ENCODE measurements at places on chromosomes 1 and 21. TPM values are rescaled to one million over a fixed set of nuclear protein-coding genes. Genes with fewer than 3 reads are reported as not detected.
A peak's percentile ranks its signal among the peaks of the same experiment; 100 is the strongest.

DNA sequence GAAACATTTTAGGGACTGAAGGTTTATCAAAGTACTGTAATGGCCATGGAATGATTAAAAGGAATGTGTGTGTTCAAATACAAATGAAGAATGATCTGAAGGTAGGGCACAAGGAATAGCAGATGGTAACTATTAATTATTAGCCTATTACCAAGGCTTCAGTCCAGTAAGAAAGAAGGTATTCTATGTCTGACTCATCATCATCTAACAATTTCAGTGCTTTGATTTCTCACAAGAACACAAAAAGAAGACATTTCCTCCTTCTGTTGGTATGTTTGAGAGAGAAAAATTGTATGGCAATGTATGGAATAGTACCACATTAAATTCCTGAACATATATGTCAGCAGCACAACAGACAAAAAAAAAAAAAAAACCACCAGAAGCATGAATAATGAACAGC lies 57.5 kb downstream of the TYW3 start:
- no peak overlapping the region for H3K27ac ChIP-seq
- no peaks in the 10 kb centered on the region for H3K27me3 ChIP-seq
- H3K4me1 ChIP-seq: no peaks in the 10 kb centered on the region

Gene PGLYRP3
- total RNA-seq: not detected

GRCh38 chr1:198917226-198917625 lies 278.4 kb downstream of the PTPRC start:
- H3K27ac ChIP-seq: no peak overlapping the region
- H3K4me1 ChIP-seq: peaks cover 47% of the 10 kb centered on the region
- DNase-seq: no peak

GRCh38 chr1:219123036-219123435 lies 50.6 kb upstream of the LYPLAL1 start:
- no peaks in the 10 kb centered on the region for H3K4me1 ChIP-seq
- no peak overlapping the region for H3K27ac ChIP-seq
- no peaks in the 10 kb centered on the region for H3K27me3 ChIP-seq
- DNase-seq: no peak

Gene EXTL1
- total RNA-seq: not detected

GRCh38 chr21:44681861-44682579 lies at the start of gene KRTAP12-1:
KRTAP12-1 (minus strand) TSS chr21:44682163; CDS start chr21:44682123, 40 bp downstream.
- peaks cover 5% of the 10 kb centered on the region for H3K27me3 ChIP-seq
- H3K36me3 ChIP-seq: no peaks in the 10 kb centered on the region
- H3K4me1 ChIP-seq: no peaks in the 10 kb centered on the region
- no peak for DNase-seq
- no peak within 1 kb of the TSS for H3K4me3 ChIP-seq

- no peak overlapping the region for H3K27ac ChIP-seq
- H3K36me3 ChIP-seq: no peaks in the 10 kb centered on the region
- H3K4me1 ChIP-seq: no peaks in the 10 kb centered on the region
- no peaks in the 10 kb centered on the region for H3K27me3 ChIP-seq
These were observed 1.8 kb downstream of the SPRR1B start for GRCh38 chr1:153032677-153033308.

Gene SYPL2
- not detected for total RNA-seq

Gene CA14
- not detected for total RNA-seq

- peaks cover 23% of the 10 kb centered on the region for H3K36me3 ChIP-seq
- H3K4me1 ChIP-seq: peaks cover 62% of the 10 kb centered on the region
- peak overlapping the region; percentile 85 for H3K4me3 ChIP-seq
These were observed 1.9 kb downstream of the SH2D2A start for GRCh38 chr1:156814571-156815260.

Gene HES3
- total RNA-seq: not detected

- no peak for DNase-seq
- no peaks in the 10 kb centered on the region for H3K36me3 ChIP-seq
- H3K27ac ChIP-seq: no peak overlapping the region
These were observed 172.4 kb downstream of the NTMT2 start for GRCh38 chr1:170318141-170318540.

DNA sequence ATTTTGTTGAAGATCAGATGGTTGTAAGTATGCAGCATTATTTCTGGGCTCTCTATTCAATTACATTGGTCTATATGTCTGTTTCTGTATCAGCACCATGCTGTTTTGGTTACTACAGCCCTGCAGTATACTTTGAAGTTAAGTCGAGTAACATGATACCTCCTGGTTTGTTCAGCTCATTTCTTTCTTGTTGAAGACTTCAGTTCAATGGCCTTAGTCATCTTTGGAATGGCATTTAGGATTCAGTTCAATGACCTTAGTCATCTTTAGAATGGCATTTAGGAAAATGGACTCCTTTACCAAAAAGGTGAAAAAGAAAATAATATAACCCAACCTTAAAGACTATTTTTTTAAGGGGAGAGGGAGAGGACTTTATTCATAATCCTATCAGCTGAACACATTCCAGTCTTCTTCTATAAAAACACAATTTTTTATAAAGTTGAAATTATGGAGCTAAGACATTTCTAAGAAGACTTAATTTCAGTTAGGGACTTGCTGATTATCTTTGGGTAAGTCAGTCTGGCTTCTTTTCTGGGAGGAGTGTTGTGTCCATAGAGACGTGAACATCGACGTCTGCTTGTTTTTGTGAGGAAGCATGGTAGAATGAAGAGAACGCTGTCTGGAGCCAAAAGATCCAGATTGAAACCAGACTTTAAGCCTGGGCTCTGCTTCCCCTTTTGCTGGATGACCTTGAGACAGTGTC lies 48.3 kb downstream of the DDR2 start:
- H3K4me3 ChIP-seq: no peak overlapping the region
- H3K36me3 ChIP-seq: no peaks in the 10 kb centered on the region
- H3K27me3 ChIP-seq: no peaks in the 10 kb centered on the region
- no peak for DNase-seq

Data from CD4-positive, CD25-positive, alpha-beta regulatory T cell (primary cell).